H9 (cell line): ENCODE measurements at places on chromosomes 2 and 18. TPM values are rescaled to one million over a fixed set of nuclear protein-coding genes. Genes with fewer than 3 reads are reported as not detected.

Gene NT5C1B
- total RNA-seq, result not detected in 2 replicates

Gene KCNE4
- total RNA-seq, result 0.20 and 0.24 TPM in 2 replicates

Gene HAAO
- 5.3 and 6.6 TPM in 2 replicates for total RNA-seq

Gene TPO
- total RNA-seq, result not detected in 2 replicates

Gene RAD51AP2
- 0.07 TPM in 1 of 2 replicates, not detected in the other for total RNA-seq

Gene ABI2
- 131 and 141 TPM in 2 replicates for total RNA-seq

Gene ANO7
- total RNA-seq, result 3.9 and 5.2 TPM in 2 replicates

DNA sequence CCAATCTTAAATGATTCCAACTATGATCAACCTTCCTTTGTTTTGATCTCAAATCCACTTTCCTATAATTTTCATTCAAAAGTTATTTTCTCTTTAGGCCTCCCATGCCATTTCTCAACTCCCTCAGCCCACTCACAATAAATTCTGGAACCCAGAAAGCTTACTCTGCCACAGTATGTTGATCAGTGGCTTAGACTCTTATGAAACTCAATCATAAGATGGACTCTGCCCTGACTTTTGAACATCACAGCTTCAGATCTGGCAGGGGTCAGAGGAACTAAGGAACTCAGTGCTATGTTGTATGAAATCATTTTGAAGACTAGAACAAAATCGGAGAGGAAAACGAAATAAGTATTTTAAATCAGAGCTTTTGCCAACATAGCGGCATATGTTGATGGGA, 59.8 kb upstream of the LGALSL start:
- no peak for DNase-seq

- no peak for DNase-seq
Observed at GRCh38 chr2:1869987-1870386, 125.7 kb upstream of the PXDN start.

DNA sequence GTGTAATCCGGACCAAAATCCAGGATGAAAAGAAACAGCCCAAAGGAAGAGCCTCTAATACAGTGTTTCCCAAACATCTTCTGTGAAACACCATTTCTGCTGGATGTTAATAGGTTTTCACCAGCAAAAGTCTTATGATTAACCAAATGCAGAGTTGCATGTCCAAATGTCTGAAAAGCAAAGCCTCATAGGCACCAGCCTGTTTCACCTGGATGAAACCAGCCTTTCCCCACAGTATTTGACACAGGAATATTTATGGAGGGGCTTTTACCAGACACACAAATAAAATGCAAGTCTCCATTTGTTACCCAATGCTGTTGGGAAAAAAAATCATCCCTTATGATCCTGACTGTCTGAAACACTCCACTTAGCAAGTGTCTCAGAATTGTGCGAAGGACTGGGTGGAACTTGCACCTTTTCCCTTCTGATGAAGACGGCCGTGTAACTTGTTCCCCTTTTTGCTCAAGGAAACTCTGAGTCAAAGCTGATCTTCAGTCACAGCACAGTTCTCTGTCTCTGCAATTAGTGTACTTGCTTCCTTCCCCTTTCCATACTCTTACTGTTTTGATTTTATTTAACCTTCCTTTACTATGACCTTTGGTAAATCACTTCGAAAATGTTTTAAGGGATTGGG, 70.3 kb upstream of the IL1R2 start:
- no peak for DNase-seq

DNA sequence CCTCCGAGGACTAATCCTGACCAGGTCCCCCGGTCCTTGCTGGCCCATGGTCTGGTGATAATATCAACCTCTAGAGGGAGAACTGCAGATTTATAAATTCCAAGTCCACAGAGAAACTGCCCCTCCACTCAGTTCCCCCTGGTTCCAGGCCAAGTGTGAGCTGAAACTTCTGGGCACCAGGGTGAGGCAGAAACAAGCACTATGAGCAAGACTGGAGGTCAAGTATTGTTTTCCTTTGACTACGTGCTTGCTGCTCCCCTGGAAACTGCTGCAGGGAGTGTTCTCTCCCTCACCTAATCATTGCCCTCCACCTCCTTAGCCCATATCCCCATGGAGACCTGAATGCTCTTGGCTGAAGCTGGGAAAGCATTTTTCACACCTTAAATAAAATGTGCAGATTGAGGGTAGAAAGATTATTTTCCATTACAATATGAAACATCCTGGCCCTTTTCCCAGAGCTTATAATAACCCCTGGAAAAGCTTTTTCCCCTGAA, 135.2 kb downstream of the RDH14 start:
- DNase-seq, result no peak

- DNase-seq, result no peak
Observed at GRCh38 chr2:19607400-19607799, 249.0 kb upstream of the OSR1 start.

DNA sequence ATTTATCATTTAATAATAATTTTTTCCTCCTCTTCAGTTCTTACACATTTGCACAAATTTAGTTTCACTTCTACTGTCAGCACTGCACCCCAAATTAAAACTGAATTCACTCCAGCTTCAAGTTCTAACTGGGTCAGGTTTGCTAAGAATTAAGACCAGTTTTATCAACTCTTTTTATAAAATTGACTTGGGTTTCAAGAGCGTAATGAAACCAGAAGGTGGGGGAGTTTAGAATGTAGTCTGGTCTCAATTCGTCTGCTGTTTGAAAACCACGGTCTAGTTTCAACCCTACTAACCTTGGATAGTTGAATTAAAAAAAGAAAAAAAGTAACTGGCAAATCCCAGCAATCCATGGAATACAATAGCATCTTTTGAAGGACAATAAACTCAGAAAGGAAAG, 14.3 kb upstream of the CTLA4 start:
- DNase-seq, result no peak

DNA sequence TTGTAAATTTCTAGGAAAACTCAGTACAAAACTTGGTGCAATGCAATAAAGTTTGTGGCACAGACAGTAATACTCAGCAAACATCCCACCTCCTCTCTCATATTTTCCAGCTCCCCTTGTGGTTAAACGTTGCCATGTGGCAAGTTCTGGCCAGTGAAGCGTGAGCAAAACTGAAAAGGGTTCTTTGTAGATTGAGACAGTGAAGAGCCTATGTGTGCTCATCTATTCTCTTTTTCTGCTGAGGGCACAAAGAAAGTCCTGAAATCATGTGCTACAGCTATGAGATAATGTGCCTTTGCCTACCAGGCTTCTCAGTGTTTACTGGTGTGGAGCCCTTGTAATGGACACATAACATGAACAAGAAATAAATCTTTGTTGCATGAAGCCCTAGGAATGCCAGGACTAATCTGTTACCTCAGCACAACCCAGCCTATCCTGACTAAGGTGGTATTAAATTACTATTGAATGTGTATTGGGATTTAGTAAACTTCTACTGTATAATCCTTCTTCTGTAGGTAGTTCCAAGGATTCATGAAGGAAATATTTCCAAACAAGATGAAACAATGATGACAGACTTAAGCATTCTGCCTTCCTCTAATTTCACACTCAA, 13.0 kb upstream of the TYMS start:
- no peak for DNase-seq

DNA sequence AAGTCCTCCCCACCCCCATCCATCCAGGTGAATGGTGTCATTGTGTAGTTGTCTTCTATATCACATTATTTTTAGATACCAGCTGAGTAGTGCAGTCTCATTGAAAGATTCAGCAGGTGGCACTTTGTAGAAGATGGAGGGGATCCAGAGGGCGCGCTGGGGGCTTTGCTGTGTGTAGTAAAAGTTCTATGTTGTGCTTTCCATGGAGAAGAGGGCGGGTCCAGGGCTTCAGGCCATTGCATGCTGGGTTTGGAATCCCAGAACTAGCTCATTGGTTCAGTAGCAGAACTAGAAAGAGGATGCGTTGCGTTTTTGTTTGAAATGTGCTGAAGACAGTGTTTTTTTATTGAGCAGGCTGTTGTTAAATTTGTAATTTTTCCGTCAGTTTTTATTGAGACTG, 120.0 kb downstream of the MAP4K4 start:
- no peak for DNase-seq

GRCh38 chr2:170141865-170142264, 36.1 kb upstream of the MYO3B start:
- no peak for DNase-seq

DNA sequence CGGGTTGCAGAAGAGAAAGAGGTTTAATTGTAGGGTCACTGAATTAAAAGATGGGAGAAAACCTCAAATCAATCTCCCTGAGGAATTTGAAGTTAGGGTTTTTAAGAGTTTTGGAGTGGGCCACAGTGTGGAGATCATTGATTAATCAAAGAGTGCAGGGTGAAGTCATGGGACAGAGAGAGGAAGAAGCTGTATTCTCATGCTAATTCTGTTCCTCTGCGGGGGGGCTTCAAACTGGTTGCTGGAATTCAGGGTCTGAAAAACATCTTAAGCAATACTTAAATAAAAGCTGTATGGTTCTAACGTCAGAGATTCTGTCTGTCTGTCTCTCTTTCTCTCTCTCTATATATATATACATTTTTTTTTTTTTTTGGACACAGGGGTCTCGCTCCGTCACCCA, 169.8 kb upstream of the SPATS2L start:
- DNase-seq, result peak; percentile 59

GRCh38 chr2:175737722-175738361, 264.2 kb downstream of the LNPK start:
- DNase-seq, result no peak

DNA sequence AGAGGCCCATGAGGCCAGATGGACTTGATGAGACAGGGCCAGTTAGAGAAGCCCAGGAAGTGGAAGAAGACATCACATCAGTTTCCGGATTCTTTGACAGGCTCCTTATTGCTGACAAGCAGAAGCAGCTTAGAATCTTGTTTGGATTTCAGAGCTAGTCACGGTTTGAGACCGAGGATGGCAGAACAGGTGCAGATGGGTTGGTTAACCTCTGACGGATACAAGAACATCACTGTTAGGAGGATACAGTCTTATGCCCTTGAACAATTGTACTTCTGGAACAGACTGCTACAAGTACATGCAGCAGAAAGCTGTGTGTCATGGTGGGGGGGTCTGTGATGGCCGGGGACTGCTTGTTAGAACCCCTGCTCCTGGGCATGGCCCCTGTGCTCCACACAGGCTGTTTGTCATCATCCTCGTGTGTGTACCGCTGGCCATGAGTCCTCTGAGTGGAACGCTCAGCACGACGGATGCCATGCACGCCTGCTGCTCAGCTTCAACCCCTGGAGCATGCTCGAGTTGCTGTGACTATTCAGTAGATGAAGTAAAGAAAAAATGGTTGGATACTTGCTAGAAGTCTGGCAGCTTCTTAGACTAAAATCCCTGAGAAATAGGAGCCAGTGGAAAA, 217.7 kb downstream of the SH3RF3 start:
- no peak for DNase-seq

GRCh38 chr18:66792466-66792865, 188.6 kb upstream of the CDH19 start:
- DNase-seq, result no peak

- DNase-seq, result no peak
Observed at GRCh38 chr2:128332091-128332634, 13.5 kb upstream of the HS6ST1 start.

GRCh38 chr2:44708661-44709000, 232.9 kb upstream of the SIX3 start:
- no peak for DNase-seq

- no peak for DNase-seq
Observed at GRCh38 chr2:205001300-205001966, 456.2 kb downstream of the PARD3B start.

DNA sequence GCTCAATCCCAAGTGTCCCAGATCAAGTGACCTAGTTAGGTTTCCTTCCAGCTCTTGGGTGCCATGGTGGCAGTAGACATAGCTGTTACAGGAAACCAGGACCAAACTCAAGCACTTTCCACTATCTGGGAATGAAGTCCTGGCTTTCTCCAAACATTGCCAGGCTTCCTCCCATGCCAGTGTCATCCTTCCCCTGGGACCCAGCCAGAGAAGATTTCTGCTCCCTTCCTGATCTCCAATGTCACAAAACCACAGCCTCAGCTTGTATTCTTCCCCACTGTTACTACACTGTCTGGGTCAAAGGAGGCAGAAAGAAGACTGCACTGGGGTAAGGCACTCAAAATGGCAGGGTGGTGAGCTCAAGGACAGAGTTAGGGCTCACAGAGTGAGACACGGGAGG, 347.1 kb downstream of the TNS1 start:
- DNase-seq, result no peak

- no peak for DNase-seq
Observed at GRCh38 chr2:239294571-239295054, 106.2 kb downstream of the HDAC4 start.

DNA sequence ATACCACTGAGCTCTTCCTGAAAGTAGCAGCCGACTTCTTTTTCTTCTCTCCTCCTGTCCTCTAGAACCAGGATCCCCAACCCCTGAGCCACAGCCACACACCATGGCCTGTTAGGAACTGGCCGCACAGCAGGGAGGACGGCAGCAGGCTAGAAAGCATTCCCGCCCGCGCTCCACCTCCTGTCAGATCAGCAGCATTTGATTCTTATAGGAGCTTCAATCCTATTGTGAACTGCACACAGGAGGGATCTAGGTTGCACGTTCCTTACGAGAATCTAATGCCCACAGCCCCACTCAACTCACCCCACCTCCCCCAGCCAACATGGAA, 179.1 kb upstream of the SH3BP4 start:
- DNase-seq, result no peak

GRCh38 chr2:72032481-72033041, 115.1 kb downstream of the CYP26B1 start:
- no peak for DNase-seq

DNA sequence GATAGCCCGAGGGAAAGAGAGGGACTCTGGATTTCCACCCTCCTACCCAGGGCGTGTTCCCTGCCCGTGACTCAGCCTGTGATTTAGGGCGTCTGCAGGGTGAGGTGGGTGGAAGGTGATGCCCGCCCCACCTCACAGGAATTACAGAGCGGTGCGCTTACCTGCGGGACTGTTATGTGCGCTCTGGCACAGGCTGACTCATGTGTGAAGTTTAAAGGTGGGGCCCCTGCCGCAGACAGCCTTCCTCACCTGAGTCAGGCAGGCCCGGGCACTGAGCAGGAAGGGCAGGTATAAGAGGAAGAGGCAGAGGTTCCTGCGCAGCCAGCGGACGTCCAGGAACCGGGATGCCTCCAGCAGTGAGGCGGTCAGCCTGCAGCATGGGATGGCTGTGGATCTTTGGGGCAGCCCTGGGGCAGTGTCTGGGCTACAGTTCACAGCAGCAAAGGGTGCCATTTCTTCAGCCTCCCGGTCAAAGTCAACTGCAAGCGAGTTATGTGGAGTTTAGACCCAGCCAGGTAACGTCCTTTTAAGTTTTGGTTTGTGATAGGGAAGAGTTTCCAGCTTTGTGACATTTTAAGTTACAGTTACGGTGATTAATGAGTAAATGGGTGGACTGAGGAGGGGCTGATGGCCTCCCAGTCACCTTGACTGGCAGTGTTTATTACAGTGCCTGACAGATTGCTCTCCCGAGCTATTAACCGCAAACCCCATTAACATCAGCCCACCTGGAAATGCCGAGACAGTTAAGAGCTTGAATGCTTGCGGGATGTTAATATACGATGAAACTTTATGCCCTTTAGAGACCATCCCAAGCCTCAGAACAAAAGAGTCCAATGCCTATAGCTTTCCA, 141.6 kb upstream of the TTC39C start:
- DNase-seq, result peak; percentile 52

DNA sequence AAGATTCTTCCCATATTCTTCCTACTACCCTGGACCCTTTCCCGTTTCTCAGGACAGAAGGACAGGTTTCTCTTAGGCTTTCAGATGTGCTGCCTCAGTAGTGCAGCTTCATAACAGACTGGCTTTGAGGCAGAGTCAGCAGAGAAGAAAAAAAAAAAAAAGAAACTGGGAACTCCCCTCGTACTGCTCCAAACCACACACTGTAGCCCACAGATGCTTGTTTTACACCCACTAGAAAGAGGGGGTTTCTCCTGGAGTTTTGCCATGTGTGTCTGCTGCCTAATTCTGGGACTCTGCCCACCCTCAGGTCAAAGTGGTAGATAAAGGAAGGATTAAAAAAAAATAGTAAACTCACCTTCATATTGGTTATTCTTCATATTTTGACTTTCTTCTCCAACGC, 95.9 kb downstream of the NCOA1 start:
- DNase-seq, result no peak
